ENCODE measurements at places on chromosomes 1 and 21. TPM values are rescaled to one million over a fixed set of nuclear protein-coding genes. Genes with fewer than 3 reads are reported as not detected.

ZNF695 gene
- total RNA-seq = 2.6 TPM

RLF gene
- 8.0 TPM for total RNA-seq

KRTAP12-1 gene
- not detected for total RNA-seq

KDF1 gene
- not detected for total RNA-seq

CTH gene
- total RNA-seq = 5.5 TPM

PDPN gene
- not detected for total RNA-seq

DNA sequence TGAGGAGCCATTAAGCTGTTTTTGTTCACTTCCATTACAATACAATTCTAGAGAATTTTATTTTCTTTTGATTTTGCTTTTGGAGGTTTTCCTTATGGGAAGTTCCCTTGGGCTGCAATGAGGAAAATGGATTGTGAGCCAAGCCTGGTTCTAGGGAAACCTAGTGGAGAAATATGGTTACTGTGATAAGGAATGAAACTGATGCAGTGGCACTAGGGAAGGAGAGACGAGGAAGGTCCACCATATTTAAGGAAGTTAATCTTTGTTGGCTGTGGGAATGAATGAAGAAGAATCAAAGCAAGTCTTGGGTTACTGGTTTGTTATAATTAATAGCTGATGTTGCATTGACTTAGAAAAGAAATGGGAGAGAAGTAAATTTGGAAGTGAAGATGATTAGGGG lies 28.4 kb downstream of the CHML start:
- no peaks in the 10 kb centered on the region for H3K36me3 ChIP-seq
- H3K27me3 ChIP-seq = no peaks in the 10 kb centered on the region
- no peak overlapping the region for H3K4me3 ChIP-seq
- DNase-seq = no peak

- no peak overlapping the region for H3K4me3 ChIP-seq
- DNase-seq = no peak
- H3K4me1 ChIP-seq = peaks cover 10% of the 10 kb centered on the region
- peaks cover 6% of the 10 kb centered on the region for H3K36me3 ChIP-seq
- H3K27me3 ChIP-seq = no peaks in the 10 kb centered on the region
Measured at GRCh38 chr1:36008546-36009197, 75.2 kb upstream of the TEKT2 start.

- no peak overlapping the region for H3K4me3 ChIP-seq
- peaks cover 14% of the 10 kb centered on the region for H3K27me3 ChIP-seq
- H3K27ac ChIP-seq = no peak overlapping the region
- no peaks in the 10 kb centered on the region for H3K36me3 ChIP-seq
- DNase-seq = no peak
Measured at GRCh38 chr1:9629445-9630201, 21.9 kb upstream of the PIK3CD start.

- H3K27me3 ChIP-seq = no peaks in the 10 kb centered on the region
- H3K4me3 ChIP-seq = no peak overlapping the region
- no peaks in the 10 kb centered on the region for H3K36me3 ChIP-seq
- H3K27ac ChIP-seq = no peak overlapping the region
- no peak for DNase-seq
Measured at GRCh38 chr1:172679000-172679772, 20.3 kb downstream of the FASLG start.

- H3K4me1 ChIP-seq = peaks cover 46% of the 10 kb centered on the region
- no peak overlapping the region for H3K4me3 ChIP-seq
- DNase-seq = no peak
- no peak overlapping the region for H3K27ac ChIP-seq
- H3K27me3 ChIP-seq = no peaks in the 10 kb centered on the region
Measured at GRCh38 chr1:97577613-97578012, 343.2 kb downstream of the DPYD start.

DNA sequence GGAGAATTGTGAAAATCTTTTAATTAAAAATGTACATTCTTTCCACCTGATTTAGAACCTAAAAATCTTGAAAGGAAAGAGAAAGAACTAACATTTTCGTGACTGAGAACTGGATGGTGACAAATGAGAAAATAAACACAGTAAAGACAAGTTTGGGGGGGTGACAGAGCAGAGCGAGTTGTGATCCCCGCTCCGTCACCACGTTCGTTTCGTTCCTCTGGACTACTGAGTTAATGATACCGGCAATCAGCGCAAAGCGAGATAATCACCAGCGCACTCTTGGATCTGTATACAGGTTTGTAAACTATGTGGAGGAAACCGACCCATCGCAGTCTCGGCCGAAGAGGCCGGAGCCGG lies 31.2 kb upstream of the CFAP126 start:
- H3K4me3 ChIP-seq = peak overlapping the region; percentile 93
- peaks cover 4% of the 10 kb centered on the region for H3K36me3 ChIP-seq

DNA sequence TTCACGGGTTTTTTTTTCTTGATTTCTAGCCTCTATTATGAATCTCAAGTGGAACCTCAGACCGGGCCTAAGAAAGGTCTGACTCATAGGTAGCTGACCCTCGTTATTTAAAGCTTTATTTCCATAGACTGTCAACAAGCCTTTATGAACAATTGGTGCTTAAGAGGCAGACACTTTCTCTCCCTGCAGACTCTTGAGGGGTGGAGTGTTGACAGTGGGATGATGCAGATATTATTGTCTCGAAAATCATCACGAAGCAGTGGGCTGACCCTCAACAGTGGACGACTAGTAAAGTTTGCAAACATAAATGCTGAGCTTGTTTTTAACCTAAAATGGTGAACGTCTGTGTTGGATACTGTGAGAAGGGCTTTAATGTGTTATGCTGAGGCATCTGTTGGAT lies 1.8 kb downstream of the SFT2D2 start:
- H3K27me3 ChIP-seq = peaks cover 5% of the 10 kb centered on the region
- peak overlapping the region; percentile 93 for H3K4me3 ChIP-seq
- peak overlapping the region; percentile 87 for H3K27ac ChIP-seq
- DNase-seq = no peak
- peaks cover 60% of the 10 kb centered on the region for H3K4me1 ChIP-seq
- H3K36me3 ChIP-seq = peaks cover 30% of the 10 kb centered on the region

DNA sequence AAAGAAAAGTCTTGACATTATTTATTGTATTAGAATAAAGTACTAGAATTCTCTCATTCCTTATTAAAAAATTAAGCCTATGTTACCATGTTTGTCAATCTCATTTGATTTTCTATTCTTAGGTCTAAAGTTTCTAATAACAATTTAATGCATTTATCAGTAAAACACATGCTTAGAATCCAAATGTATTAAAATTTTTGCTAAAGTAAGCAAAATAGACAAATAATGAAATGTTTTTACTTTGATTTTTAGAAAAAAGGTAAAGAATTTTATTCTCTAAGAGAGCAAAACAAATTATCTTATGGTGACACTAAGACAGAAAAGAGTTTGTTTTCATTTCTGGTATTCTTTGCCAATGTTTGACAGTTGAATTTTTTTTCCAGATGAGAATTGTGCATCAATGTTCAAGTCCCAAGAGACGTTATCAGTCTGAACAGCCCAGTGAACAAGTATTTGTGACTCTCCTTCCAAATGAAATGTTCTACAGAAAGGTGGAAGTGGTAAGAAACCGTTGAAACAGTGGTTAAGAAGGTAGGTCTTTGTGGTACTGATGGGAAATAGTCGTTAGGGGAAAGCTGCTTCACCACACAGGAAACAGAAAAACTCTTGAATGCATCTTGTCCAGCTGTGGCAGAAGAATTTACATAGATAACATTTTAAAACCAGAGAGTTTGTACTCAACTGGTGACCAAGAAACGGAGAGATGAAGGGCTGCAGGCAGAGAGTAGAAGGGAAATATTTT lies 402.5 kb downstream of the PTPRC start:
- H3K4me1 ChIP-seq = no peaks in the 10 kb centered on the region
- H3K36me3 ChIP-seq = no peaks in the 10 kb centered on the region
- no peak overlapping the region for H3K4me3 ChIP-seq
- no peak for DNase-seq
- no peak overlapping the region for H3K27ac ChIP-seq
- no peaks in the 10 kb centered on the region for H3K27me3 ChIP-seq

GRCh38 chr1:65069011-65069565 lies 78.9 kb upstream of the AK4 start:
- no peak overlapping the region for H3K27ac ChIP-seq
- H3K27me3 ChIP-seq = peaks cover 36% of the 10 kb centered on the region
- H3K36me3 ChIP-seq = no peaks in the 10 kb centered on the region

DNA sequence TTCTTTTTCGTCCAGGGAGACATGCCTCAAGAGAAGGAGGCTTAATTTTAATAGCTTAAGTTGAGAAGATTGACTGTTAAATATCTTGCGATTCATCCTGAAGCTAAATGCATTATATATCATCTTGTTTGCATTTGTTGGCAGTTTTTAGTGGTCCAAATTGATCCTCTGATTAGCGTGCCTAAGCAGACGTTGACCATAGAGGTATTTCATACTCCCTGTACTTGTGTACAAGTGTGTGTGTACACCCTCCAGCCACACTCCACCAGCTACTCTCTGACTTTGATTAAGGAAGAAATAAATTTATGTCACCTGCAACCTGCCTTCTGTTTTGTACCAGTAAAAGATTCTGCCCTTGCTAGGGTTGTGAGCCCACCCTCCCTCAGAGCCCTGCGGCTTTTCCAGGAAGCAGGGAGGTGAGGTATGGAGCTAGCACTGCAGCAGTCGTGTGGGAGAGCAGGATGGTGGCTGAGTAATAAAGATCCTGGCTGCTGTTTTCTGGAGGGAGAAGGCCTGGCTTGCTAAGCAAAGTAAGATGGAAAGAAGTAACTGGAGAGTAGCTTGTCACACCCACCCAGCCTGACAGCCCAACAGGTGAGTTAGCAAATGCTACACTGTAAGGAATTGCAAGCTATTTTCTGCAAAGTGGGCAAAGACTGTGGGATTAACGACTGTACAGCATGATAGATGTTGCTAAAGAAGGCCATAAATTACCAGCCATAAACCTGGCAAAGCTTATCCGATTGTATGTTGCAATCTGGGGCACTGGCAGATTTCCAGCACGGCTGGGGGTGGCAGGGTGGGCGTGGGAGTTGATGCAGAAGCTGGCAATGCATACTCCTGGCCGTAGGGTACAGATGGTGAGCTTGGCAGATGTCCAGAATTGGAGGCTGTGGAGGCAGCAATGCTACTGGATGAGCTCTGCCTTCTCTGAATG lies 170.2 kb downstream of the TNR start:
- no peak for DNase-seq
- H3K4me1 ChIP-seq = no peaks in the 10 kb centered on the region
- no peak overlapping the region for H3K4me3 ChIP-seq

GRCh38 chr1:171999756-172000155 lies 158.5 kb downstream of the DNM3 start:
- DNase-seq = peak; percentile 47
- no peak overlapping the region for H3K27ac ChIP-seq
- no peaks in the 10 kb centered on the region for H3K27me3 ChIP-seq
- peaks cover 15% of the 10 kb centered on the region for H3K4me1 ChIP-seq
- H3K4me3 ChIP-seq = no peak overlapping the region
- no peaks in the 10 kb centered on the region for H3K36me3 ChIP-seq

DNA sequence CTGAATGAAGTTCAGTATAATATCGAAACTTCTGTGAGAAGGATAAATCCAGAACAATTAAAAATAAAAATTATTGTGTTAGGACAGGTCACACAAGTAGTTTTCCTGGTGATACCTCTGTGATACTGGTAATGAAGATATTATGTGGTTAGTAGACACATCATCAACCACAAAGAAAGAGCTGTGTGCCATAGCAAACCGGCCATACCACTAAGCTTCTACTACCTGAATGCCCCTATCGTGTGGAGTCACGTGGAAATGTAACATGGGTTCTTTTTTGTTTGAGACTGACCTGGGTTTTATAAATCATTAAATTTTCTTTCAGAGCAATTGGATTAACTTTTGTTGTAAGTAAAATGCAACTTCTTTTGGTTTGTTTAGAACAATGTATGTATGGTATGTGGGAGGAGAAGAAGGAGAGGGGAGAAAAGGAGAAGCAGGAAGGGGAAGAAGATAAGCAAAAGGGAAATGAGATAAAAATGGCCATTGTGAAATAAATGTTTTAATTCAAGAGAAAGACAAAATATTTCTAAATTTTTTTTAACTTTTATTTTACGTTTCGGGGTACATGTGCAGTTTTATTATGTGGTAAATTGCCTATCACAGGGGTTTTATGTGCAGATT lies 58.2 kb upstream of the LRRC8B start:
- no peaks in the 10 kb centered on the region for H3K36me3 ChIP-seq
- no peaks in the 10 kb centered on the region for H3K27me3 ChIP-seq
- H3K4me3 ChIP-seq = no peak overlapping the region
- no peaks in the 10 kb centered on the region for H3K4me1 ChIP-seq
- no peak for DNase-seq

DNA sequence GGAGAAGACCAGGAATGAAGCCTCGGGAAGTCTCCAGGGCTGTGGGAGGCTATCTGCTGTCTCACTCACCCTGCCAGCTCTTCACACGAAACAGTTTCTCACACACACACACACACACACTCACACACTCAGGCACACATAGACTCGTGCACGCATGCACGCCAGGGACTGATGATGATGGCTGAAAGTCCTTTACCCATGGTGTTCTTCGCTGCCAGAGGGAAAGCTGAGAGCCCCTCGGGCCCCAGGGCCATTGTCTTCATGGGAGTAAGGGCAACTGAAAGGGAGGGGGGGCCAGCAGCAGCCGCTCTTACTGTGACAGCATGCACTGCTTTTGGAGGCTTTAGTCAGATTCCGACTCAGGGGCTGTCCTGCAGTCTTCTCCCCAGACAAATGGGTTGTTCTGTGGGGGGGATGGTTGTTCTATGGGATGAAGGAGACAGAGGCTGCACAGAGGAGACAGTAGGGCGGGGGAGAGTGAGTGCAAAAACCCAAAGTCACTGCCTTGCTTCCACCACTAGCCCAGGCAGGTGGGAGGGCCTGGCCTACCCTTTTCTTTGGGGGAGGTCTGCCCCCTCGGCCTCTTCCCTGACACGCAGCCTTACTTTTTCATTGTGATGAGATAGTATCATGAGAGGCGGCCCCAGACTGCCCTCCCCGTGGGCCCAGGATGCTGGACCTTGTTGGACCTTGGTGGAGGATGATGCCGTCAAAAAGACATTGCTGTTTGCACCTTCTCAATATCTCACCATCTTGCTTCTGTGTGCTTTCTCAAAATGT lies 29.0 kb downstream of the STUM start:
- DNase-seq = no peak
- peaks cover 40% of the 10 kb centered on the region for H3K27me3 ChIP-seq
- H3K36me3 ChIP-seq = no peaks in the 10 kb centered on the region

GRCh38 chr1:213474054-213474453 lies 423.0 kb downstream of the RPS6KC1 start:
- no peak for DNase-seq
- no peak overlapping the region for H3K4me3 ChIP-seq
- no peak overlapping the region for H3K27ac ChIP-seq
- H3K27me3 ChIP-seq = no peaks in the 10 kb centered on the region
- no peaks in the 10 kb centered on the region for H3K36me3 ChIP-seq

DNA sequence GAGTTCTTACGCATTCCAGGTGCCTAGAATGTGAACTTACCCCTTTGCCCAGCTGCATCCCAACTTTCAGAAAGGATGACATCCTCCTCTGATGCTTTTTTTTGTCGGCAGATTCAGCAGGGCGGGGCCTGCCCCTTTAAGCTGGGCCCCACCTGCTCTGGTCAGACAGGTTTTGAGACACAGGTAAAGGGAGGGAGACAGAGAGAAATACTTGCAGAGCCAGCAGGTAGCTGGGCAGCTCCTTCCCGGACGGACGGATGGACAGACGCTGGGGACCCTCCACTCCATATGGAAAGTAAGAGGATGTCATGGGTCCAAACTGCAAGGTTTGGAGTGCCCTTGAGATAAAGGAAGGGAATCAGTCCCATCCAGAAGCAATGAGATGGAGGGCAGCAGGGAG lies at the start of gene TMEM79:
Gene TMEM79 (plus strand): TSS at position 214 of the 400 bp plus-strand sequence. CDS start 902 bp downstream, outside the sequence.
- H3K4me3 ChIP-seq = peak within 1 kb of the TSS; percentile 90
- H3K27me3 ChIP-seq = peaks cover 6% of the 10 kb centered on the region
- DNase-seq = no peak
- H3K4me1 ChIP-seq = peaks cover 40% of the 10 kb centered on the region
- peak within 1 kb of the TSS; percentile 76 for H3K27ac ChIP-seq
- H3K36me3 ChIP-seq = no peaks in the 10 kb centered on the region

- H3K4me1 ChIP-seq = peaks cover 26% of the 10 kb centered on the region
- no peak overlapping the region for H3K4me3 ChIP-seq
- peaks cover 43% of the 10 kb centered on the region for H3K36me3 ChIP-seq
- DNase-seq = no peak
Measured at GRCh38 chr1:21818656-21819055, 6.6 kb downstream of the LDLRAD2 start.

Measured in HFFc6 (cell line).